ENCODE measurements at places on chromosomes 13 and 19. TPM values are rescaled to one million over a fixed set of nuclear protein-coding genes. Genes with fewer than 3 reads are reported as not detected.

DNA sequence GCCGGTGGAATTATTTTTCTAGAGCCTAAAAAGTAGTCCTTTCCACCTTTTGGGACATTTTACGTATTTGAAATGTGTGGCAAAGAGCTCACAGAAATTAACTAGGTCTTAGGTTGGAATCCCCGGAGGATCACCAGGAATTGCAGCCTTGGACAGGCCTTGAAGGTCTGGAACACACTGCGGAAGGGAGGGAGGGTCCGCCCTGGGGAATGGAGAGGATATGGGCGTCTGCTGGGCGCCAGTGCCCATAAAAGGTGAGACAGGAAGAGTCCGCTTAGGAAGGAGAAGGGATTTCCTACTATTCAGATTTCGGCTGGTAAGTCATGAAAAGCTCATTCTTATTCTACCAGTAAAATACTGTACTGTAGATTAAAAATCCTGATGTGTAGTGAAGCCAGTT is 111.9 kb downstream of the COL4A2 start:
- H3K27me3 ChIP-seq, result no peaks in the 10 kb centered on the region
- no peak for DNase-seq
- no peak overlapping the region for H3K4me3 ChIP-seq
- peaks cover 61% of the 10 kb centered on the region for H3K36me3 ChIP-seq

SHISA7 gene
- total RNA-seq, result not detected

DNA sequence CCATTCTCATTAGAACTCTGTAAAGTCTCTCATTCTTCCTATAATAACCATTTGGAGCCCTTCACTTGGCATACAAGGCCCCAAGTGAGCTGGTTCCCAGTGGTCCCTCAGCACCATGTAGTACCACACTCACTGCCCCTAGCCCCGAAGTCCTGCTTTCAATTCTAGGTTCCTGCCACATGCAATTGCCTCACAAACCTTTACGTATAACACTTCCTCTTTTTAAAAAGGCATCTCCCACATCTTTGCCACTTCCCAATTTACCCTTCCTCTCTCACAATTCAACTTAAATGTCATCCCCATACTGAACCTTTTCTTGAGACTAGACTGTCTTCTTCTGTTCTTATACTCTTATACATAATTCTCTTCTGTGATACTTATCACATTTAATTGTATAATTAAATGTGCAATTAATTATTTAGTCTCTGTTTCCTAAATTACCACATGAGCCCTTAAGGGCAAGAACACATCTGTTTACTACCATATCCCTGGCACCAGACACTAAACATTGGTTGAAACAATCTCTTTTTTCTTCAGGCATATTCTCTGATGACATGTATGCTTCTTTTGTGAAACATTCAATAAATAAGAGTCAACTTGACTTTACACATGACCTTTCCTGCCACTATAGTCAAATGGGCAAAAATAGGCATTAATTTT is 304.0 kb downstream of the SPRY2 start:
- no peak overlapping the region for H3K4me3 ChIP-seq
- DNase-seq, result no peak
- no peaks in the 10 kb centered on the region for H3K27me3 ChIP-seq

FAM83E gene
- 1.1 TPM for total RNA-seq

IRF2BP1 gene
- 30.9 TPM for total RNA-seq

DNA sequence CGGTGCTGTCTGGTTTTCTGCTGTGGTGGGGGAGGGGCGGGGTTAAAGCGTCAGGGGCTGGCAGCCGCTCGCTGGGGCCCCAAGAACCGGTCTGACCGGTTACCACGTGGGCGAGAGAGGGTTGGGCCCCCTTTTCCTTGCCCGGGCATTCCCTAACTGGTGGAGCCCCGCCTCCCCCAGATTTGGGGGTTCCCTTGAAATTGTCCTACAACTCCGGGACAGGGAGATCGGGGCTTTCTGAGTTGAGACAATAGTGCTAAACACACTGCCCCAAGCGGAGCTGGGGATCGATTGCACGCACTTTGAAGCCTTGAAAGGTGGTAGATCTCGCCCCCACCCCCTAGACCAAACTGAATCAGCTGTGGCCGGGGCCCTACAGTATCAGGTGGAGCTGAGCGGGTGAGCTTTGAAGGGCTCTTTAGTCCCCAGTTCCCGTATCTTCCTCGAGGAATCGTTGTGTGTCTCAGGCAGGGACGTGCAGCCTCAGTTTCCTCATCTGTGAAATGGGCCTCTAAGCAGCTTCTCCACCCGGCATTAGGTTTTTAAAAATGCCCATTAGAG is 4.8 kb downstream of the IER2 start:
- peaks cover 9% of the 10 kb centered on the region for H3K36me3 ChIP-seq
- peak overlapping the region; percentile 93 for H3K27ac ChIP-seq
- peak overlapping the region; percentile 99 for H3K4me3 ChIP-seq
- H3K4me1 ChIP-seq, result peaks cover 20% of the 10 kb centered on the region
- H3K27me3 ChIP-seq, result no peaks in the 10 kb centered on the region
- no peak for DNase-seq

DNA sequence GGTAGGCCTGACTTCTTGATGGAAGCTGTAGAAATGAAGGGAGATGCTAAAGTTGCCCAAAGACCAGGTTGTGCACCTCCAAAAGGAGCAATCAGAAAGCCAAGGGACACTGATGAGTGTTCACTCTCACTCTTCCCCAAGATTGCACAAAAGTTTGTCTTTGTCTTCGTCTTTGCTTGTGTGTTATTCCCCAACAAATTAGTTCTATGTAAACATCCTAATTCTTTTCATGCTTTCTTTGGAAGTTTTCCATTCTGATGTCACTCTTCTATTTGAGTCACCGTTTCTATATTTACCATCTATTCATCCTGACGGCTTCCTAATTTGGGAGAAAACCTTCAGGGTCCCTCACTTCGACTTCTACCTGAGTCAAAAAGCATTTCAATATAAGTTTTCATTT is 3.7 kb upstream of the TMEM272 start:
- H3K4me1 ChIP-seq, result peaks cover 15% of the 10 kb centered on the region
- no peak for DNase-seq
- peaks cover 3% of the 10 kb centered on the region for H3K27me3 ChIP-seq
- H3K27ac ChIP-seq, result no peak overlapping the region
- no peak overlapping the region for H3K4me3 ChIP-seq

- no peaks in the 10 kb centered on the region for H3K27me3 ChIP-seq
- H3K36me3 ChIP-seq, result peaks cover 20% of the 10 kb centered on the region
- DNase-seq, result no peak
- no peak overlapping the region for H3K4me3 ChIP-seq
Measured at GRCh38 chr19:13751436-13751835, 12.9 kb upstream of the MRI1 start.

GRCh38 chr19:17606590-17607185 is 51.2 kb downstream of the COLGALT1 start:
- peak overlapping the region; percentile 67 for H3K4me3 ChIP-seq
- H3K36me3 ChIP-seq, result no peaks in the 10 kb centered on the region

DNA sequence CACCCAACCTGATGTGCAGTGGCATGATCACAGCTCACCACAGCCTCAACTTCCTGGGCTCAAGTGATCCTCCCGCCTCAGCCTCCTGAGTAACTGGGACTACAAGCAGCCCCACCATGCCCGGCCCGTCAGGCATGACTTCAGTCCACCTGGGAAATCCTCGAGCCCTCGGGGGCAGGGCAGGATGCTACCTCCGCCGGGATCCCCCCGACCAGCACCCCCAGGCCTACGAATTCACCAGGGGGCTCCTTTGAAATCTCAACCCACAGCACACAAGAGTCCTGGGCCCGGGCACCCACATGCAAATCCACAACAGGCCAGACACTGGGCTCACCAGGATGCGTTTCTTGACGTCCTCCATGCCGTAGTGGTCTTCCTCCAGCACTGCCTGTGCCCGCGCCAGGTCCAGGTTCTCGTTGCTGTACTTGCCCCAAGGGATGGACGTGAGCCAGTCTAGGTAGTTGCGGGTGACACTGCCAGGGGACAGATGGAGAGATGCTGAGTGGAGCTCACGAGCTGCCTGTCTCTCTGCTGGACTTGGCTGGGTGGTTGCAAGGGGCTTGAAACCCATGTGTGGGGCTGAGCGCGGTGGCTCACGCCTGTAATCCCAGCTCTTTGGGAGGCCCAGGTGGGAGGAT is 10.5 kb downstream of the RPL36 start:
- H3K27ac ChIP-seq, result no peak overlapping the region
- H3K36me3 ChIP-seq, result peaks cover 27% of the 10 kb centered on the region
- no peak overlapping the region for H3K4me3 ChIP-seq

DNA sequence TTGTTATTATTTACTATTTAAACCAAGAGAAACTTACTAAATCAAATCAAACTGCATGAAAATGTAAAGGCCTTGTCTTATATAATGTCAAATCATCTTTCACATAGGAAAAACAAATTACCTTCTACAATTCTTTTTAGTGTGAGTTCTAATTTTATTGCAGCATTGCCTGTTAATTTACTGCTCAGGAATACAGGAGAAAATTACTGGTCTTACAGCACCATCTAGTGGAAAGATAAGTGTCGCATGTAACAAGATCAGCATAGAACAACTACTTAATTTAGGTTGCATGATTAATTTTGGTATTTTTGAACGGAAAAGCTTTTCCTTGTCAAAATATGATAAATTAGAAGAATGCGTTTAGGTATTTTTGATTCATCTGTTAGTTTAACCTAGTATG is 502.7 kb downstream of the UQCRFS1 start:
- peaks cover 10% of the 10 kb centered on the region for H3K4me1 ChIP-seq
- DNase-seq, result no peak
- no peaks in the 10 kb centered on the region for H3K36me3 ChIP-seq
- H3K27me3 ChIP-seq, result peaks cover 4% of the 10 kb centered on the region
- no peak overlapping the region for H3K27ac ChIP-seq

DNA sequence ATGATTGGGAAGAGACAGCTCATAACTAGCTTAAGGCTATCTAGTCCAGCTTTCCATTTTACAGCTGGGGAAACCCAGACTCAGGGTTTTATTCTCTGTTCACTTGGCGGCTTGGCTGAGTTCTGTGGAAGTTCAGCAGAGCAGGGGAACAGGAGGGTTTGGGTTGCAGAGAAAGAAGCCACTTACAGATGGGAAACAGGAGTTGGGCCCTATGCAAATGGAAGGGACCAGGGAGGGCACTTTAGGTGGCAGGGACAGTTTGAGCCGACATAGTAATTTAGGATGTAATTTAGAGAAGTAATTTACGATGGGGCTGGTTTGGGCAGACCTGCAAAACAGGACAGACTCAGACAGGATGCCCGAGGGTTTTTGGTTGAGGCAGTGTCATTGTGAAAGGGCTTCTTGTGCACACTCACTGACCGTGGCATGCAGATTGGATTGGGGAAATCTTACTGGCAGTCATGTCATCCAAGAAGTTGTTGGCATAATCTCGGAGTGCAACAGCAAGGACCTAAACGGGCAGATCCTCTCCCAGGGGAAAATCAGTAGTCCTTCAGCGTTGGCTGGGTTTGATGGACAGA is 47.3 kb upstream of the GPR183 start:
- no peak overlapping the region for H3K4me3 ChIP-seq
- H3K4me1 ChIP-seq, result peaks cover 29% of the 10 kb centered on the region
- H3K27ac ChIP-seq, result peak overlapping the region; percentile 61

- H3K4me1 ChIP-seq, result peaks cover 12% of the 10 kb centered on the region
- no peak overlapping the region for H3K4me3 ChIP-seq
- H3K27ac ChIP-seq, result no peak overlapping the region
- DNase-seq, result no peak
- H3K36me3 ChIP-seq, result peaks cover 17% of the 10 kb centered on the region
Measured at GRCh38 chr13:99218545-99218944, 17.9 kb downstream of the UBAC2 start.

DNA sequence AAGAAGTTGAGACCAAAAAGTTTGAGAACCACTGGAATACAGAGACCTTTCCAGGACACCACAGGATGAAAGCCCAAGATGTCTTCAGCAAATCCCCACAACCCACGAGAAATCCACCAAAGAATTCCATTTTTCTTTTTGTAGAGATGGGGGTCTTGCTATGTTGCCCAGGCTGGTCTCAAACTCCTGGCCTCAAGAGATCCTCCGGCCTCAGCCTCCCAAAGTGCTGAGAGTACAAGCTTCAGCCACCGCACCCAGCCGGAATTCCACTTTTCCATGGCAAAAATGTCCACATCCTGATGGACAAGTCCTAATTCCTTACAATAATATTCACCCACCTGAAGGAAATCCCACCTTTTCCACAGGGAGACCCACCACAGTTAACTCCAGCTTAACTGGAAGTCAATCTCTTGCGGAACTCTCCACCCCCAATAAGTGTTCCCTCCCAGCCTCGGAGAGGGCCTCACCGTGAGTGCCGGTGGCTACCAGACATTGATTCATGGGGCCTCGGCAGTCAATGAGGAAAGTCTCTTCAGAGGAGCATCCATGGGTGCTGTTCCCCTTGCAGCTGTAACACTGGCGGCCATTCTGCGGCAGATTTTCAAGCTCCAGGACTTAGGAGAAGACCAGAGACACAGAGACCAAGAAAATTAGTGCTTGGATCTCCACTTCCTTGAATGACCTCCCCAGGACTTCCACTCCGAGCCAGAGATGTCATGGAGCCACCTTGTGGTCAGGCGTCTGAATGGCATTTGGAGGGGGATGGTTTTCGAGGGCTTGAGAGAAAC is 12.3 kb upstream of the CADM4 start:
- no peaks in the 10 kb centered on the region for H3K27me3 ChIP-seq
- DNase-seq, result no peak
- H3K27ac ChIP-seq, result peak overlapping the region; percentile 67
- H3K36me3 ChIP-seq, result peaks cover 27% of the 10 kb centered on the region
- peaks cover 5% of the 10 kb centered on the region for H3K4me1 ChIP-seq

- H3K36me3 ChIP-seq, result peaks cover 2% of the 10 kb centered on the region
- DNase-seq, result no peak
- peaks cover 13% of the 10 kb centered on the region for H3K27me3 ChIP-seq
- no peak overlapping the region for H3K4me3 ChIP-seq
- peaks cover 4% of the 10 kb centered on the region for H3K4me1 ChIP-seq
Measured at GRCh38 chr13:41416276-41416675, 41.1 kb upstream of the RGCC start.

ZNF442 gene
- 2.3 TPM for total RNA-seq

- H3K4me1 ChIP-seq, result no peaks in the 10 kb centered on the region
- H3K36me3 ChIP-seq, result no peaks in the 10 kb centered on the region
- no peaks in the 10 kb centered on the region for H3K27me3 ChIP-seq
Measured at GRCh38 chr13:77729502-77730221, 32.2 kb downstream of the SLAIN1 start.

DNA sequence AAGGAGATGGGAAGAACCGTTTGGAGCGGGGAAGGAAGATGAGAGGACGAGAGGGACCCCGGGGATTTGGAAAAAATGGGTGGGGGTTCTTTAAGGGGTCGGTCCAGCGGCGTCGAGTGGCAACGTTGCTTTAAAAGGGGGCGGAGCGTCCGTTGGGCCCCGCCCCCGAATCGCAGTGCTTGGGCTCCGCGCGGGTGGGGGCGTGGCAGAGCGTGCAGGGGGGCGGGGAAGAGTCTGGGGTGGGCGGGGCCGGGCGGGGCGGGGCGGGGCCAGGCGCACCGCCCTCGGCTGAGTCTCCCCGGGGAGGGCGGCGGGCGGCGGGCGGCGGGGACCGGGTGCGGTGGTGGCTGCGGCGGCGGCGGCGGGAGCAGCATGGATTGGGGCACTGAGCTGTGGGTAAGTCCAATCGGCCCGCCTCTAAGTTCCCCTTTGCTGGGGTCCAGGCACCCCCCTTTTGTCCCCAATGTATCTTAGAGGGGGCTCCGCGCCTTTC is at the start of gene TRIP10:
TRIP10 (plus strand) TSS at position 291 of the 493 bp plus-strand sequence; CDS start at position 373, 82 bp downstream.
- peaks cover 6% of the 10 kb centered on the region for H3K36me3 ChIP-seq
- peaks cover 65% of the 10 kb centered on the region for H3K4me1 ChIP-seq
- H3K27me3 ChIP-seq, result no peaks in the 10 kb centered on the region
- peak within 1 kb of the TSS; percentile 97 for H3K27ac ChIP-seq
- H3K4me3 ChIP-seq, result peak within 1 kb of the TSS; percentile 95

Data from osteocyte (in vitro differentiated cells).